ENCODE measurements at places on chromosomes 5 and 9.

- DNase-seq: no peak
These were observed 793.3 kb downstream of the SEMA5A start for GRCh38 chr5:8752595-8752994.

GRCh38 chr9:94591876-94592275 lies 1.7 kb downstream of the FBP2 start:
- DNase-seq: no peak

GRCh38 chr5:144036476-144036875 lies 134.0 kb downstream of the YIPF5 start:
- no peak for DNase-seq

DNA sequence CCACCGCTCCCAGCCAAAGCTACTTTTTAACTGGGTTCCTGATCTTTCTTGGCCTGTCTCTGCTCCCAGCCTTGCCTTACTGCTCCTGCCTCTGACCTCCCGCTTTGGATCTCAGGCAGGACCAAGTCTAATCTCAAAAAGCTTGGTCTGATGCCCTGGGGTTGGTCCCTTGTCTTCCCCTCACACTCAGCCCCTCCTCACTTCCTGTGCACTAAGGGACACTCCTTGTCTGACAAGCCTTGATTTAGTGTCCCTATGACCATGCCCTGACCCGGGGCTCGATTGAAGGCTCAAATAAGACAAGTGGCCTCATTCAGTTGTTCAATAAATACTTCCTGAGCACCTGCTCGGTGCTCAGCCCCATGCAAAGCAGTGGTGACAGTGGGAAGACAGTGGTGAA lies 3.7 kb upstream of the GTF3C5 start:
- no peak for DNase-seq

- no peak for DNase-seq
These were observed 18.1 kb upstream of the ZNF484 start for GRCh38 chr9:92895812-92896436.

- no peak for DNase-seq
These were observed 23.1 kb upstream of the TRPM3 start for GRCh38 chr9:71144495-71144894.

DNA sequence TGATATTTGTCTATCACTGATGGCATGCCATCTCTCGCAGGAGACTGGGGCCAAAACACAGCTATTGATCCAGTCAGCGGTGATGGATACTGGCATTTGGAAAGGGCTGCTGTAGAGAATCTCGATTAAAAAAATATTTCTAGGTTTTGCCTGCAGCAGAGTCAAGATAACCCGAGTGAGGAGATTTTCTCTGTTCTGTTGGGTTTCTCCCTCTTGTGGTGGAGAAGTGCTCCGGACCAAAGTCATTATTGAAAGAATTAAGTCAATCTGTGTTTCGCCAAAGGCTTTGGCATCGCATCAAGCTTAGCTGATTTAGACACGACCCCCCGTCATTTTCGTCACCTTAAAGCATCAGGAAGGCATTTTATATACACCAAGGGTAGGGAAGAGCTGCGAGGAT lies 97.1 kb upstream of the IRX2 start:
- DNase-seq: no peak

GRCh38 chr9:136058801-136059302 lies 36.2 kb downstream of the NACC2 start:
- DNase-seq: no peak

- no peak for DNase-seq
These were observed 11.1 kb downstream of the PWWP2A start for GRCh38 chr5:160108124-160108523.

DNA sequence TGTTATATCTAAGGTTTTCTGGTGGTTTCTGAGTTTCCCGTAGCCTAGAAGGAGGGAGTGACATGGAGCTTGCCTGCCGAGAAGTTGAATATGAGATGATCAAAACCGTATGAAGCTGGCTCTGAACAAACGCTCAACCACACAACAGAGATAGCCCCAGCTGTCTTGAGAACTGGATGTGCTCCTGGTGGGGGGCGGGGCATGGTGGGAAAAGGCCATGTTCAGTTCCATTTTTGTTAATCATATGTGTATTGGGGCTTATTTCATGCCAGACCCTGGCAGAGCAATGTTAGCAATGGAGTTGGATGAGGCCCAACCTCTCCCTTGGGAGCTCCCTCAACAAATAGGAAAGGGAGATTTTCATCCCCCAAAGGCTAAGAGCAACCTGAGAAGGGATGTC lies 4.8 kb downstream of the CCL19 start:
- no peak for DNase-seq

DNA sequence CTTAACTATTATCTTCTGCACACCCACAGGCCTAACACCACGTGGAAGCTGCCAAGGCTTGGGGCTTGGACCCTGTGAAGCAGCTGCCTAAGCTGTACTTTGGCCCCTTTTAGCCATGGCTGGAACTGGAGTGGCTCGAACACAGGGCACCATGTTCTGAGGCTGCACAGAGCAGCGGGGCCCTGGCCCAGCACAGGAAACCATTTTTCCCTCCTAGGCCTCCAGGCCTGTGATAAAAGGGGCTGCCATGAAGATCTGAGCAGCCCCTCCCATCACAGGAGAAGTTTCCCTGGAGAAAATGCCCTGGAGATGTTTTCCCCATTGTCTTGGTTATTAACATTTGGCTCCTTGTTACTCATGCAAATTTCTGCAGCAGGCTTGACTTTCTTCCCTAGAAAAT lies 126.3 kb downstream of the MELK start:
- DNase-seq: no peak

DNA sequence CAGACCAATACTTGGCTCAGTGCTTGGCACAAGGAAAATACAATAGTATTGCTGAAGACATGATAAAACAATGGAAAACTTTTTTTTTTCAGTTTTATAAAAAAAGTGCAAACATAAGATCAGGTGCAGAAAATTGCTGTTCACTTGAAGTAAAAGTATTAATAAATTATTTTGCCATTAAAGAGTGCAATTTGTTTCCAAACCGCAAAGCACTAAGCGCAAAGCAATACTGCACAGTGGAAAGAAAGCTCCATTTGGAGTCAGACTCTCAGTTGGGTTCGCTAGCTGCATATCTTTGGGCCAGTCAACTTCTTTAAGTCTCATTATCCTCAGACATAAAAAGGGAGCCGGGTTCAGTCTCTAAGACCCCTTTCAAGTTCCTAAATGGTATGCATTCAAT lies 45.8 kb downstream of the MEF2C start:
- no peak for DNase-seq

GRCh38 chr5:94702729-94703128 lies 84.3 kb downstream of the SLF1 start:
- DNase-seq: no peak

DNA sequence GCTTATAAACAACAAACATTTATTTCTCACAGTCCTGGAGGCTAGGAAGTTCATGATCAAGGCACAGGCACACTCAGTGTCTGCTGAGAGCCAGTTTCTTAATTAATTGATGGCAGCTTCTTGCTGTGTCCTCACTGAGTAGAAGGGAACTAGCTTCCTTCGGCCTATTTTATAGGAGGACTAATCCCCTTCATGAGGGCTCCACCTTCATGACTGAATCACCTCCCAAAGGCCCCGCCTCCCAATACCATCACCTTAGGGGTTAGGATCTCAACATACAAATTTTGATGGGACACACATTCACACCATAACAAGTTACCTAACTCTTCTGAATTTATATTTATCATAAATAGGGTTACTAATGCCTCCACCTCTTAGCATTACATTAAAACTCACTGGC lies 129.8 kb downstream of the GNAQ start:
- DNase-seq: no peak

GRCh38 chr5:36272136-36272690 lies 29.5 kb downstream of the RANBP3L start:
- no peak for DNase-seq

GRCh38 chr9:72060513-72060912 lies at the start of gene C9orf57:
Gene C9orf57, minus strand, starts transcription at chr9:72060613. Its CDS starts 1,282 bp downstream, at chr9:72059331.
- DNase-seq: no peak

DNA sequence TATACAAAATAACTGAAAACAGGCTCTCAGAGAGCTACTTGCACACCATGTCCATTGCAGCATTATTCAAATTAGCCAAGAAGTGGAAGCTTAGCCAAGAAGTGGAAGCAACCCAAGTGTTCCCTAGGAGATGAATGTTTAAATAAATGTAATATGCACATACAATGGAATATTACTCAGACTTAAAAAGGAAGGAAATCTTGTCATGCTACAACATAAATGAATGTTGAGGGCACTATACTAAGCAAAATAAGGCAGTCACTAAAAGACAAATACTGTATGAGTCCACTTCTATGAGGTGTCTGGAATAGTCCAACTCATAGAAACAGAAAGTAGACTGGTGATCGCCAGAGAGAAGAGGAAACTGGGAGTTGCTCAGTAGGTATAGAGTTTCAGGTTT lies 438.1 kb downstream of the MAT2B start:
- DNase-seq: no peak

GRCh38 chr5:68499987-68500386 lies 284.4 kb downstream of the PIK3R1 start:
- no peak for DNase-seq

DNA sequence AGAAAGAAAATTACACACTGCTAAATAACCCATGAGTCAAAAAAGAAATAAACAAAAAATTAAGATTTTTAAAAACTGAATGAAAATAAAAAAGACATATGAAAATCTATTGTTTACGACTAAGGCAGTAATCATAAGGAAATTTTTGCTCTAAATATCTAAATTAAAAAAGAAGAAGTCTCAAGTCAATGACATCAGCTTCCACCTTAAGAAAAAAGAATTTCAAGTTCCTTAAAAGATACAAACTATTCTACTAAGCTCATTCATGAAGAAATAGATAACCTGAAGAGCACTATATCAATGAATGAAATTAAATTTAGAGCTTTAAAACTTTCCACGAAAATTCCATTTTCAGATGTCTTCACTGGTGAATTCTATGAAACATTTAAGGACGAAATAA lies 15.7 kb upstream of the STARD4 start:
- no peak for DNase-seq

GRCh38 chr9:38681747-38682227 lies 38.1 kb downstream of the FAM240B start:
- DNase-seq: no peak

- DNase-seq: no peak
These were observed 7.5 kb upstream of the AKNA start for GRCh38 chr9:114395334-114395617.

GRCh38 chr9:128082151-128082550 lies 14.1 kb downstream of the SLC25A25 start:
- DNase-seq: no peak

DNA sequence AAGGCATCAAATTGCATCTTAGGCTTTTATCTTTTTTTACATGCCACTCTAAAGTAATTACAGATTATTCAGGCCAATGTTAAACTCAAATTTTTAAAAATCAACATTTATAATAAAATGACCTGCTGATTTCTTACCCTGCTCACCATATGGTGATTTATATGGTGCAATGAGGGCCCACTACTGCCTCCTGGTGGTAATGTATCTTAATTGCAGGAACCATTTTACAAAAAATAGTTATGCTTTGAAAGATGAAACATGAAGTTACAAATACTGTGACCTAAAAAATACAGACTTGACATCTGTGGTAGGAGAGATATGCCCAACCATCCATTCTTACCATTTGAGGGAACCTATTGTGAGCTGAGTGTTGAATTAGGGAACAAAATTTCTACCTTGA lies 292.6 kb upstream of the TAS2R1 start:
- DNase-seq: no peak

DNA sequence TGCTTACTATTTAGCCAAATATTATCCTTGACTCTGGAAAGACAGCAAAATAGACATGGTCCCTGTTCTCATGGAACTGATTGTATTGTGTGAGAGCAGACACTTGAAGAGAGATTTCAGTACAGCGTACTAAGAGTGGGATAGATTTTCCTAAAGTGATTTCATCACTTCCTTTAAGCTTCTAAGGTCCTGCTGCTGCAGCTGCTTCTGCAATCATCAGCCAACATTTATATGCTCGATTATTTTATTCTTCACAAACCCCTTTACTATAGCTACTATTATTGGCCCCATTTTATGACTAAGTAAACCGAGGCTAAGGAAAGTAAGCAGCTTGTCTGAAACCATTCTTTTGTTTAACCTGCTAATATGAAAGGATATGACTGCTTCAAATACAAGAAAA lies 137.7 kb downstream of the SPATA31D1 start:
- no peak for DNase-seq

GRCh38 chr5:122078116-122079110 lies at the start of gene LOX:
Gene LOX, minus strand, starts transcription at chr5:122078259. Its CDS starts 274 bp downstream, at chr5:122077985.
- DNase-seq: peak; percentile 63

DNA sequence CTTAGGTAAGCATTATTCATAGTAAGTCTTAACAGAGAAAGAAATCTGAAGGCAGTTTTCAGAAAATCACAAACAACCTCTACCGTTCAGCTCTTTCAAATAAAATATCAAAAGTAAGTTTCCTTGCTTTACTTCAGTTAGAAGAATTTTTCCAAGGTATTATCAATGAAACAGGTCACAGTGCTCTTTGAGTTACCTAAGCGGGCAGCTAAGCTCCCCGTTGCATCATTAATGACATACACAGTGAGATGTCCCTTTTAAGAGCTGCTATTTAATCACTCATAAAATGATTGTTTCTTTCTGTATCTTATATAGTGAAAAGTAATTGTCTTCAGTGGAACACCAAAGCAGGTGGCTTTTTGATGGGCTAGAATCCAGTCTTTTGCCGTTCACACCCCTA lies 86.2 kb upstream of the PIK3R1 start:
- DNase-seq: no peak

DNA sequence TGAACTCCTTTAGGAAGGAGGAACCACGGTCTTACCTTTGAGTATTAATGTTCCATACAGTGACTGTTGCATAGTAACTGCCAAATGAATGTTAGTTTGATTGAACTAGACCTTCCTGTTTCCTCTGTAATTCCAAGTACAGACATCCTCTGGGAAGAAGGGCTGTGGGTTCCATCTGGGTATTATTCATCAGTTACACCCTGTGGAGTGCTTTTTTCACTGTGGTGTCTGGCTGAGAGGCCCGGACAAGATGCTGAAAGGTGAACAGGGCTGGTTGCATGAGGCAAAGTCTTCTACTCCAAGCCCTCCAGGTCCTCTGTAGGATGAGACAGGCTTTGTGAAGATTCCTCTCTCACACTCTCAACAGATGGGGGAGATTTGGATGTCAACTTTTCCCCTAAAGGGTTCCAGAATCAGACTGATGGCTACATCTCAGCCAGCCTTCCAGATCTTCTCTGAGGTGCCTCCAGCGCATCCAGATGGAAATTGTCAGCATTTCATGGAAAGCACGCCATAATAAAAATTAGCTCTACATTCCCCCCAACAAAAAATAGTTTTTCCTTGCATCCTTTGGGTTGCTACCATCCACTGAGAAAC lies 230.9 kb downstream of the GAS1 start:
- no peak for DNase-seq

DNA sequence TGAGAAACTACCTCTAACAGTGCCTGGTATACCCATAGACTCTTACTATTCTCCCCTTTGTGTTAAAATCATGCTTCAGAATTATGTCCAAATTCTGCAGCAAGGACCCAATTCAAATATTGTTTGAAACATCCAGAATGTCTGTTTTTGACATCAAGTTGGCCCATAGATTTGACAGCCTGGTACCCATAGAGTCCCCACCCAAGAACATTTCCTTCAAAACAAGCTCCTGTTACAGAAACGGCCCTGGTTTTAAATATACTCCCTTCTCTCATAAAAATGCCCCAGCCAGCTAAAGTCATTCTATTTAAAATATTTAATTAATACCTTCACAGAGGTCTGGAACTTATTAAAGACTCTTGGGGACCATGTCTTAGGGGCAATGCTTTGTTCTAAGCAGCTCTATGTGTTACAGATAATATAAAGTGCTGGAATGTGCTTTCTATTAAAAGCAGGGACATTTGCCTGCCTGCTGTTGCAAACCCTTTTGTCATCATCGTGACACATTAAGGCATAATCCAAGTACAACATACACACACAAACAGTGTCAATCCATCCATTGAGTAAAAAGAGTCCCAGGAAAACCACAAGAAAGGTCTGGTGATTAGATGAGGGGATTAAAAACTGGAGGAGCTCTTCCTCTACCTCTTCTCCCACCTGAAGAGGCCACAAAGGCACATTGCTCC lies 321.7 kb downstream of the MLLT3 start:
- DNase-seq: no peak
